CD4-positive, alpha-beta T cell treated with Interleukin-2 at 100 ng/mL for 4 hours (primary cell): ENCODE measurements at places on chromosomes 12 and 14.

GRCh38 chr12:65634626-65635331 is 189.5 kb upstream of the HMGA2 start:
- no peak for DNase-seq

- no peak for DNase-seq
Observed at GRCh38 chr14:100434033-100434601, 111.0 kb downstream of the SLC25A47 start.

GRCh38 chr14:46964378-46964777 is 312.8 kb upstream of the RPL10L start:
- no peak for DNase-seq

DNA sequence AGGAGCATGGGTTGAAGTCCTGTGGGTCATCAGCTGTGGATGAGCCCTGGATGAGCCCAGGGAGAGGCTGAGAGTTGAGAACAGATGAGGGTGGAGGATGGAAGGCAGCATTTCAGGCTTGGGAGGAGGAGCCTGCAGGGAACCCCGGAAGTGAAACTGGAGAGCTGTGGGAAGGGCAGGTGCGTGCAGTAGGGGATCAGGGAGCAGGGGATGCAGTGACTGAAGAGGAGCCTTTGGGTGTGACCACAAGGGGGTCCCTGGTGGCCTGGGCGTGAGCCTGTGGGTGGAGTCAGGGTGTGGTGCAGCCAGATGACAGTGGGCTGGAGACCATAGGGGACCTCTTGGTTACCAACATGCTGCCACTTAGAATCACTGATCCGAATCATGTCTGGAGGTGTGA is 115.5 kb downstream of the PAPOLA start:
- no peak for DNase-seq

- no peak for DNase-seq
Observed at GRCh38 chr12:38817942-38818341, 87.4 kb downstream of the CPNE8 start.

GRCh38 chr12:50613463-50613862 is 108.7 kb downstream of the DIP2B start:
- DNase-seq, result no peak

DNA sequence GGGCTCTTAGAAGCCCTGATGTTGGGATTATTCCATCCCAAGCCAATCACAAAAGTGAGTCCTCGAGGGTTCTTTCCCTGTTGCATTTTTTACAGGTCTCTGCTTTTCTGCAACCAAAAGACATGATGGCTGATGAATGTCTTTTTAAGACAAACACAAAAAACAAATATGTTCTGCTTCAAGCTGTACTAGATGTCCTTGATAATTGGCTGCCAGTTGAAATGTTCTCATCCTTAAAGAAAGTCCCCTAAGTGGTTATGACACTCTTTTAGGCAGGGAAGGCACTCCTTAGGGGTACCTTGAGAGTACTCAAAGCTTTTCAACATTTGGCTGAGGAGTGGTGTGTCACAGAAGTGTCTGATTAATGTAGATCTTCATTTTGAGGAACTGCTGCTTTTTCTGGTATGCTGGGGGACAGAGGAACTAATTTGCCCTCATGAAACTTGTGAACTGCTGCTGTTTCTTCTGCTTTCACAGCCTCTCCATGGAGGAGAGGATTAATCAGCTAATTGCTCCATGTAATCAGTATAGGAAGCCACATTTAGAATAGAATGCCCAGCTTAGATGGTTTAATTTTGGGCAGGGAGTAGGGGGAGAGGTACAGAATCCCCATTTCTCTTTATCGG is 22.8 kb upstream of the IGF1 start:
- DNase-seq, result no peak

DNA sequence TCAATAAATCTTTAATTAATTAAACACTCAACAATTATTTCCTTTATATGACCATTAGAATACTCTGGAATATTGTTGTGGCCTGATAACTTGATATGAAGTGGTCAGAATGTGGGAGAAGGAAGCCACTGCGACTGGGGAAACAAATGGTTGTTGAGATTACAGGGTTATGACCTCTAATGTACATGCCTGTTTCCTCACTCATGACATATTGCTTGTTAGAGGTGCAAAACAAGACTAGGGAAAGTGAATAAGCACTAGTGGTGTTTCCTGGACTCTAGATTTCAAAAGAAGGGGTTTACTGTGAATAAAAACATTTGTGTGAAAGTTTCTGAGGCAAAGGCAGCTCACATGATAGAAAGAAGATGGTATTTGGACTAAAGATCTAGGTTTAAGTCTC is 53.3 kb downstream of the STAB2 start:
- no peak for DNase-seq

GRCh38 chr12:52268212-52268611 is 6.2 kb upstream of the KRT86 start:
- no peak for DNase-seq

- no peak for DNase-seq
Observed at GRCh38 chr14:75042035-75042434, 9.2 kb downstream of the MLH3 start.

GRCh38 chr14:49970474-49971147 is 77.7 kb downstream of the ARF6 start:
- DNase-seq, result peak; percentile 58

DNA sequence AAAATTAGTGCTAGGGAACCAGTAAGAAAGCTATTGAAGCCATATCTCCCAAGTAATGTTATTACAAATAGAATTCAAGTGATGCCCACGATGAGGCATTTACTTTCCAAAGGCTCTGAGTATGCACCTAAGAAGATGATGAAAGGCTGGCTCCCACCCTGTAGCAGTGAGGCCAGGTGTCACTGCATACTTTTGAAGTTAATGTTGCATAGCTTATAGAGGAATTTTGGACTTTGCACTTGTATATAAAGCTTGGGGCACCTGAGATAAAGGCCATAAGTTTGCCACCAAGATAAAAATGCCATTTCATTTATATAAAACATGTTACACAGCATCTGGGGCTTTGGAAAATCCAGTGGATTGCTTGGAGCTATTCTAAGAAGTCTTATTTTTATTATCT is 96.2 kb downstream of the PTPRB start:
- no peak for DNase-seq

DNA sequence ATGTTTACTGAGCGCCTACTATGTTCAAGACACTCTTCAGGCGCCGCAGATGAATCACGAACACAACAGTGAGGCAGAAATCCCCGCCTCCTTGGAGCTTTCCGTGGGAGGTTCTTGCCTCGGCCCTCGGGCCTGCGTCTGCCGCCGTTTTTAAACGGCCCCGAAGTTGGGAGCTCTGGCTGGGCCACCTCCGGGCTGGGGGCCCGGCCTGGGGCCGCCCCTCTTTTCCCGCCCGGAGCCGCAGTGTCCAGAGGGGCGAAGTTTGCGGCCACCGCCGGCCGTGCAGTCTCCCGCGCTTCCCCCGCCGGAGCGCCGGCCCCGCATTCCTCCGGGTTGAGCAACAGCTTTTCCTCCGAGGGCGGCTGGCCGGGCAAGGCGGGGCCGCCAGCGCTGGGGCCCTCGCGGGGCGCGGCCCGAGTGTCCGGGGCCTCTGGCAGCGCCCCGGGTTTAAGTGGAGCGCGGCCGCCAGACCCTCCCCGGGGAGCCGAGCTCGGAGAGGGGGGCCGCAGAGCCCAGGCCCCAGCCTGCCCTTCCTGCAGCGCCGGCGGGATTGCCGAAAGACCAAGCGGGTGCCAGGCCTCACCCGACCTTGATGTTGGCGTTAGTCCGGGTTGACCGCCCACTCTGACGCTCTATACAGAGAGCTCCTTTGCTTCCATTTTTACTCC is 18.7 kb upstream of the CTDSP2 start:
- peak; percentile 53 for DNase-seq

GRCh38 chr14:76396714-76397187 is 20.8 kb downstream of the ESRRB start:
- DNase-seq, result no peak

DNA sequence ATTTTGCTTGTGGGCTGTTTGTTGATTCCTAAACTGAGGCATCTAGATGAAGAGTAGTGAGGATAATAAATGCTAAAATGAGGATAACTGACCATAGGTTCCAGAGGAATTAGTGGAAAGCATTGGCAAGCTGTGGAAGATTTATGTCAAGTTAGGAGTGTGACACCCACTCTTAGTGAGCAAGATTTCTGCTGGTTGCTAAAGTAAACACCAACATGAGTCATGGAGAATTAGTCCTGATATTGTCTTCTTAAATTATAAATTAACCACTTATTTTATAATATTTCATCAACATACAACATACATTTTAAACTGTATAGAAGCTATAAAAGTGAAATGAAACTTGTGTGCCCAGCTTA is 328.2 kb downstream of the RPL10L start:
- DNase-seq, result no peak

DNA sequence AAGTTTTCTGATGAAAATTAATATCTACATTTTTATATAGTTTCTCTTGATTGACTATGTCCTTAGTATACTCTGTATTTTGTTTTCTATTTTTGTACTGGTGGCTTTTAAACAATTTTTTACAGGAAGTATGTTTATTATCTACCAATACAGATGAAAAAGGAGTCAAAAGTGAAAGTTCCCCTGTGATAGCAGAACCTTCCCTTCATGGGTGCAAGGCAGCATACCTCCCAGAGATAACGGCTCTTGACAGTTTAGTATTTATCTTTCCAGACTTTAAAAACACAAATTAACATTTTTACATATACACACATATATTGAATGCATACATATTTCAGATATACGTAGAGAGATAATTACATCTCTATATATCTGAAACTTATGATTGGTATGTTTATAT is 17.1 kb upstream of the FAM234B start:
- no peak for DNase-seq

GRCh38 chr12:34296143-34297041 is 274.1 kb downstream of the ALG10 start:
- no peak for DNase-seq

- no peak for DNase-seq
Observed at GRCh38 chr12:85076688-85077430, 40.7 kb downstream of the LRRIQ1 start.

DNA sequence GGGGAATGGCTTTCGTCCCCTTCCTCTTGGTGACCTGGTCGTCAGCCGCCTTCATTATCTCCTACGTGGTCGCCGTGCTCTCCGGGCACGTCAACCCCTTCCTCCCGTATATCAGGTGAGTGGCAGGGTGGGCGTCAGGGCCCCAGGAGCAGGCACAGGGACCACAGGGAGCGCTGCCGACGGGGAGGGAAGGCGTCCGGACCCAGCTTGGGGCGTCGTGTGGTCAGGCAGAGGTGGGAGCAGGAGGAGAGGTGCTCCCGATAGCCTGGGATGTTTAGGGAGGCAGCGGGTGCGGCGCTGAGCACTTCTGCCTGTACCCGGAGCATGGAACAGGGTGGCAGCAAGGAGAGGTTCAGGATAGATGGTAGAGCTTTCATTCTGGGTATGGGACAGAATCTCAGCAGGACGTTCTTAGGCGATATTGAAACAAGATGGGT is 444 bp downstream of the DRAM1 start:
- peak; percentile 12 for DNase-seq

GRCh38 chr14:69151458-69152180 is 1.3 kb downstream of the DCAF5 start:
- DNase-seq, result peak; percentile 79

- peak; percentile 40 for DNase-seq
Observed at GRCh38 chr12:68483592-68484383, 126.9 kb upstream of the RAP1B start.

- DNase-seq, result no peak
Observed at GRCh38 chr12:38930990-38931389, 25.6 kb upstream of the CPNE8 start.

- no peak for DNase-seq
Observed at GRCh38 chr14:95467232-95467631, 49.2 kb downstream of the SYNE3 start.

- peak; percentile 68 for DNase-seq
Observed at GRCh38 chr14:100383727-100384158, 60.6 kb downstream of the SLC25A47 start.

DNA sequence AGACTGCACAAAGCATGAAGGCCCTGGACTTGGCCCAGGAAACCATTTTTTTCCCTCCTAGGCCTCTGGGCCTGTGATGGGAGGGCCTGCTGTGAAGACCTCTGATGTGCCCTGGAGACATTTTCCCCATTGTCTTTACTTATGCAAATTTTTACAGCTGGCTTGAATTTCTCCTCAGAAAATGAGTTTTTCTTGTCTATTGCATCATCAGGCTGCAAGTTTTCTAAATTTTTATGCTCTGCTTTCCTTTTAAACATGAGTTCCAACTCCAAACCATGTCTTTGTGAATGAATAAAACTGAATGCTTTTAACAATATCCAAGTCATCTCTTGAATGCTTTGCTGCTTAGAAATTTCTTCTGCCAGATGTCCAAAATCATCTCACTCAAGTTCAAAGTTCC is 43.7 kb upstream of the TRHDE start:
- DNase-seq, result no peak

- DNase-seq, result no peak
Observed at GRCh38 chr14:60760209-60760608, 25.6 kb downstream of the MNAT1 start.

DNA sequence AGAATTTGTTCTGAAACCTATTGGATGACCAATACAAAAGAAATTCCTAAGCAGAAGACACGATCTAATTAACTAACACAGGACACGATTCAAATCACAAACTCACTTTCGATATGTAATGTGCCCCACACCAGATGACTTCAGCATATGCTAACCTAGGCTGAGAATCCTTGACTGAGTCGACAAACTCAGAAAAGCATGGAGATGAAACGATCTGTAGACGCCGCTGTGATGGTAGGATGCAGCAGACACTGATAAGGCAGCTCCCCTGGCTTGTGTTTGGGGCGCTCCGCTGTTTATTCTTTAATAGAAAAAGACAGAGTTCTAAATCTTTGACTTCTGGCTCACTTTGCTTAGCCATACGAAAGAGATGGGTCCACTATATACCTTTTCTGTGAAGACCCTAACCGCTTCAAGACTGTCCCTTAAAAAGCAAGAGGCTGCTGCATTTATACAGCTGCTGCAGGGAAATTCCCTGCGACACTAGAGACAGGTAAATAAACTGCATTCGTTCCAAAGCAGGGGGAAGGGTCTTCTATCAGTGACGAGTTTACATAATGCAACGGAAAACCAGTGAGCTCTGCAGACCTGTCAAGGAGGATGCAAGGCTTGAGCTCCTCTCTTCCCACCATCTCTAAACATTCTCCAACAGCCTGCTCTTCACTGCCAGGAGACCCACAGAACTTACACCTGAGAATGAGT is 929 bp downstream of the CHD8 start:
- DNase-seq, result peak; percentile 22

GRCh38 chr14:44896275-44897040 is 65.3 kb downstream of the KLHL28 start:
- DNase-seq, result no peak

DNA sequence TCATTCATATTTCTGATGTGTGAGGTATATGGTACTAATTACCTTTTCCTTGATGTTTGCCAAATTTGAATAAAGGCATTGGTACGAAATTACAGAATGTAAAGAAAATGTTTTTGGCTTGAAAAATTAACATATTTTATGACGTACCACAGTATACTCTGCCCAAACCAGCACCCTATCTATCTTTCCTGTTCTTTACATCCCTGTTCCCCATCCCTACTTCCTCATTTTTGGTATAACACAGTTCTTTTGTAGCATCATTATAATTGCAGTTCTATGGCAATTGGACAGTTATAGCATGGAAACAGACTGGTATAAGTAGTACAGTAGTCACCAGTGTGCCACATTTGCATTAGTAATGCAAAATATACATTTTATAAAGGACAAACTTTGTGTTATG is 7.0 kb upstream of the CCT2 start:
- DNase-seq, result no peak

GRCh38 chr14:74510223-74510931 is 16.8 kb downstream of the ISCA2 start:
- DNase-seq, result no peak
